ENCODE measurements at places on chromosomes 11 and 22. TPM values are rescaled to one million over a fixed set of nuclear protein-coding genes. Genes with fewer than 3 reads are reported as not detected.

RIMBP3C gene
- total RNA-seq: 0.12 TPM

GRCh38 chr11:115263799-115264656 is 240.2 kb downstream of the CADM1 start:
- H3K4me3 ChIP-seq: no peak overlapping the region
- no peaks in the 10 kb centered on the region for H3K27me3 ChIP-seq
- peaks cover 7% of the 10 kb centered on the region for H3K4me1 ChIP-seq
- DNase-seq: no peak
- no peak overlapping the region for H3K27ac ChIP-seq

LRRC10B gene
- total RNA-seq: not detected

GRCh38 chr11:104556606-104557301 is 341.5 kb downstream of the CASP12 start:
- no peaks in the 10 kb centered on the region for H3K4me1 ChIP-seq
- H3K27ac ChIP-seq: no peak overlapping the region
- no peaks in the 10 kb centered on the region for H3K27me3 ChIP-seq
- no peaks in the 10 kb centered on the region for H3K36me3 ChIP-seq
- no peak for DNase-seq

BCO2 gene
- 2.2 TPM for total RNA-seq

DNA sequence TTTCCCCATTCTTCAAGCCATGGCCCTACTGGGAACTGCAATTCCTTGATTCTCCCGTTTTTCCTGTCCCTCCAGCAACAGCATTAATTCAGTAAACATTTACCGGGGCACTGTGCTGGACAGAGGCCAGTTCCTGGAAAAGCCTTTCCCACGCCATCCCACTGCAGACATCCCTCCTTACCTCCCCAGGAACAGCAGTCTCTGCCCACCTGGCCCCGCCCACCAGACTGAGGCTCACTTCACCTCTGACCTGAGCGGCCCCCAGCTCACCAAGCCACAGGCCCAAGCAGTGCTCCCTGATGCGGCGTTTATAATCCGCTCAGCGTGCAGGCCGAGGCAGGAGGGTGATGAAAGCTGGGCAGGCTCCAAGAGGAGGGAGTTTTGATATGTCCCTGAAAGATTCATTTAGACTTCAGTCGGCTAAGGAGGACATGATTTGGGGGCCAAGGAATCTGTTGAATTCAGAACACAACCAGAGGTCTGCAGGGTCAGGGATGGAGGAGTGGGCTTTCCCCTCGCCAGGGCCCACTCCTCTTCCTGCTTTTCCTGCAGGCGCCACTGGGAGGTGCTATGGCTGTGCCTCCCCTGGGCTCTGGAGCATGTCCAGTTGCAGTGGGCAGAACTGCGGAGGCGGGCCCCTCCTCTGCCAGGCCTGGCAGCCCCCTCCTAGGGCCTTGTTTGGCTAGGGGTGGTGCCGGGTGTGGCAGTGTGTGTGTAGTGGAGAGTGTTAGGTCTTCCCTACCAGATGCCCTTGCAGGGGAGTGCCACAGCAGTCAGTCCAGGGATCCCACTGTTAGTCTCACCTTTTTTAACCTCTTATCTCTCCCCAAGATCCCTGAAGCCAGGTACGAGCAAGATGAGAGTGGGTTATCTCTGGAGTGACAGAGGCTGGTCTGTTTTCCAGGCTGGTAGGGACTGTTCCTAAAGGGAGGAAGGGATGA is 1.4 kb upstream of the TAGLN start:
- peaks cover 37% of the 10 kb centered on the region for H3K4me1 ChIP-seq
- no peaks in the 10 kb centered on the region for H3K27me3 ChIP-seq
- H3K36me3 ChIP-seq: 0 out of 2 replicates have a peak, but pooled peaks cover 1% of the 10 kb centered on the region

- no peak for DNase-seq
- H3K27me3 ChIP-seq: no peaks in the 10 kb centered on the region
- H3K4me3 ChIP-seq: no peak overlapping the region
- H3K36me3 ChIP-seq: no peaks in the 10 kb centered on the region
Measured at GRCh38 chr11:78338138-78338537, 79.5 kb downstream of the GAB2 start.

- no peak overlapping the region for H3K27ac ChIP-seq
- no peaks in the 10 kb centered on the region for H3K36me3 ChIP-seq
- DNase-seq: no peak
- H3K4me3 ChIP-seq: no peak overlapping the region
Measured at GRCh38 chr11:67636962-67637361, 2.6 kb downstream of the TBX10 start.

NAV2 gene
- total RNA-seq: 64.7 TPM

- H3K27ac ChIP-seq: no peak overlapping the region
- H3K36me3 ChIP-seq: no peaks in the 10 kb centered on the region
- no peak for DNase-seq
- H3K27me3 ChIP-seq: no peaks in the 10 kb centered on the region
- H3K4me1 ChIP-seq: no peaks in the 10 kb centered on the region
Measured at GRCh38 chr11:23113887-23114216, 253.6 kb upstream of the CCDC179 start.

GRCh38 chr11:16993495-16993894 is 20.7 kb downstream of the PLEKHA7 start:
- H3K27ac ChIP-seq: no peak overlapping the region
- H3K4me3 ChIP-seq: no peak overlapping the region

TREH gene
- total RNA-seq: not detected

DNA sequence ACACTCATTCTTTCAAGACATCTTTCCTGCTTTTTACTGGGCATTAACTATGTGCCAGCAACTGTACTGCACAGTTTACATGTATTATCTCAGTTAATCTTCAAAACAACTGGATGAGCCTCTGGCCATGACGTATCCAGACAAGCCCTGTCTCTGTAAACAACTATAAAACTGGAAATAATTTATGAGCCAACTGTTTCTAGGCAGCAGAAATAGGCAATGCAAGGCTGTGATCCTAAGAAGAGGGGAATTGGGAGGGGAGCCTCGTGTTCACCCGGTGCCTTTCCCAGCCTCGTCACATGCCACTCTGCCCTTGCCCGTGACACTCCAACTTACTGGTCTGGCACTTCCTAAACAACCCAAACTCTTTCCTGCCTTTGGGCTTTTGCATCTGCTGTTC is 82.8 kb downstream of the FBXO7 start:
- H3K4me1 ChIP-seq: peaks cover 2% of the 10 kb centered on the region
- H3K27ac ChIP-seq: no peak overlapping the region
- no peak overlapping the region for H3K4me3 ChIP-seq
- H3K27me3 ChIP-seq: no peaks in the 10 kb centered on the region
- no peaks in the 10 kb centered on the region for H3K36me3 ChIP-seq

GRCh38 chr11:126466236-126467045 is 111.0 kb downstream of the ST3GAL4 start:
- peaks cover 7% of the 10 kb centered on the region for H3K27me3 ChIP-seq
- no peak overlapping the region for H3K4me3 ChIP-seq
- no peaks in the 10 kb centered on the region for H3K4me1 ChIP-seq

GRCh38 chr11:19818619-19819018 is 106.0 kb downstream of the NAV2 start:
- no peaks in the 10 kb centered on the region for H3K27me3 ChIP-seq
- no peak overlapping the region for H3K27ac ChIP-seq
- H3K4me1 ChIP-seq: no peaks in the 10 kb centered on the region
- DNase-seq: no peak
- no peak overlapping the region for H3K4me3 ChIP-seq

DNA sequence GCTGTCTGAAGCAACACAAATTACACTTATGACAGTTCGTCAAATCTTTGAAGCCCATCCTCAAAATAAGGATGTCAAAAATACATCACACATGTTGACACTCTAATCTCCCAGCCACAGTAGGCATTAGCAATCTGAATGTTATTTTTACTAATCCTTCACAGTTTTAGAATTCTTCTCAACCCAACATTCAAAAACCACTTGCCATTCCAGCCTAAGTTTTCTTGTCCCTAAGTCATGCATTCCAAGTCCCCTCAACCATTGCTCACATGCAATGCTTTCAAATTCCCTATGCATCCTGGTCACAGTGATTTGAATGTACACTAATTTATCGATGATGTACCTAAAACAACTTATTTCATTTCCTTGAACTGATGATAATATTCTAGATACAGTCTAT is 7.5 kb downstream of the BDNF start:
- no peak overlapping the region for H3K4me3 ChIP-seq
- peaks cover 11% of the 10 kb centered on the region for H3K4me1 ChIP-seq
- no peaks in the 10 kb centered on the region for H3K27me3 ChIP-seq
- no peak for DNase-seq

- no peak for DNase-seq
- H3K27me3 ChIP-seq: no peaks in the 10 kb centered on the region
- no peaks in the 10 kb centered on the region for H3K36me3 ChIP-seq
- no peak overlapping the region for H3K27ac ChIP-seq
- H3K4me3 ChIP-seq: no peak overlapping the region
- H3K4me1 ChIP-seq: no peaks in the 10 kb centered on the region
Measured at GRCh38 chr11:82105331-82105998, 628.2 kb downstream of the FAM181B start.

- no peak overlapping the region for H3K27ac ChIP-seq
- H3K27me3 ChIP-seq: no peaks in the 10 kb centered on the region
- H3K4me1 ChIP-seq: no peaks in the 10 kb centered on the region
- no peak for DNase-seq
- H3K4me3 ChIP-seq: no peak overlapping the region
Measured at GRCh38 chr11:65211293-65212105, 29.8 kb downstream of the CAPN1 start.

SLC7A4 gene
- 1.9 TPM for total RNA-seq

- H3K36me3 ChIP-seq: no peaks in the 10 kb centered on the region
- H3K4me1 ChIP-seq: no peaks in the 10 kb centered on the region
- H3K27ac ChIP-seq: no peak overlapping the region
- no peak overlapping the region for H3K4me3 ChIP-seq
Measured at GRCh38 chr11:65066805-65067291, 8.5 kb upstream of the NAALADL1 start.

SERPING1 gene
- 3.2 TPM for total RNA-seq

TMEM151A gene
- total RNA-seq: 0.68 TPM

- no peaks in the 10 kb centered on the region for H3K36me3 ChIP-seq
- H3K27ac ChIP-seq: no peak overlapping the region
- no peaks in the 10 kb centered on the region for H3K27me3 ChIP-seq
- no peak for DNase-seq
- no peaks in the 10 kb centered on the region for H3K4me1 ChIP-seq
- H3K4me3 ChIP-seq: no peak overlapping the region
Measured at GRCh38 chr11:2234963-2235362, 35.4 kb downstream of the ASCL2 start.

DNA sequence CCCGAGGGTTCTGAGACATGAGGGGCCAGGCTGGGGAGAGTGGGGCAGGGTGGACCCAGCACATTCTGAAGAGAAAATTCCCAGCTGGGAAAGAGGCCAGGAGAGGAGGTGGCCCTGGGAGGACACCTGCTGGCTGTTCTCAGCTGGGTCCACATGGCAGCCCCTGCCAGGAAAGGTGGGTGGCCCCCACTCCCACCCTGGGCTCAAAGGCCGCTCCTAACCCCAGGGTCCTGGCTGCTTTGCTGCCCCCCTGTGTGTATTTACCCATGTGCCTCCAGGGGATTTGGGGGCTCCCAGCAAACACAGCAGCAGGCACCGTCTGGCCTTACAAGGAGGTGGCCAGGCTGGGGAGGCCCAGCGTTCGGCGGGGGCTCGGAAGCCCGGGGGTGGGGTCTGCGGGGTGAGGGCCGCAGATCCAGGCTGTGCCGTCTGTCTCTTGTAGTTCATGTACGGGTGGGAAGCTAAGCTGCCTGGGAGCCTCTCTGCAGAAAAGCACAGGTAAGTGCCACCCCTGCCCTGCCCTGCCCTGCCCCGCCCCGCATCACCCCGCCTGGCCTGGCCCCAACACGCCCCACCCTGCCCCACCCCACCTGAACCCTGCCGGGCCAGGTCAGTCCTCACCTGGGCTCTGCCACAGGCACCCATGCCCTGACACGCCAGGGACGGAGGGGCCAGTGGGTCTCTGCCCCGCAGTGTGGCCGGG is 10.6 kb downstream of the MUC5B start:
- H3K4me3 ChIP-seq: no peak overlapping the region
- DNase-seq: no peak
- H3K27ac ChIP-seq: no peak overlapping the region
- no peaks in the 10 kb centered on the region for H3K36me3 ChIP-seq
- no peaks in the 10 kb centered on the region for H3K4me1 ChIP-seq

- no peak overlapping the region for H3K4me3 ChIP-seq
- no peaks in the 10 kb centered on the region for H3K4me1 ChIP-seq
- no peak for DNase-seq
- H3K27ac ChIP-seq: no peak overlapping the region
- no peaks in the 10 kb centered on the region for H3K36me3 ChIP-seq
Measured at GRCh38 chr11:84673753-84674152, 953.4 kb downstream of the DLG2 start.

DNA sequence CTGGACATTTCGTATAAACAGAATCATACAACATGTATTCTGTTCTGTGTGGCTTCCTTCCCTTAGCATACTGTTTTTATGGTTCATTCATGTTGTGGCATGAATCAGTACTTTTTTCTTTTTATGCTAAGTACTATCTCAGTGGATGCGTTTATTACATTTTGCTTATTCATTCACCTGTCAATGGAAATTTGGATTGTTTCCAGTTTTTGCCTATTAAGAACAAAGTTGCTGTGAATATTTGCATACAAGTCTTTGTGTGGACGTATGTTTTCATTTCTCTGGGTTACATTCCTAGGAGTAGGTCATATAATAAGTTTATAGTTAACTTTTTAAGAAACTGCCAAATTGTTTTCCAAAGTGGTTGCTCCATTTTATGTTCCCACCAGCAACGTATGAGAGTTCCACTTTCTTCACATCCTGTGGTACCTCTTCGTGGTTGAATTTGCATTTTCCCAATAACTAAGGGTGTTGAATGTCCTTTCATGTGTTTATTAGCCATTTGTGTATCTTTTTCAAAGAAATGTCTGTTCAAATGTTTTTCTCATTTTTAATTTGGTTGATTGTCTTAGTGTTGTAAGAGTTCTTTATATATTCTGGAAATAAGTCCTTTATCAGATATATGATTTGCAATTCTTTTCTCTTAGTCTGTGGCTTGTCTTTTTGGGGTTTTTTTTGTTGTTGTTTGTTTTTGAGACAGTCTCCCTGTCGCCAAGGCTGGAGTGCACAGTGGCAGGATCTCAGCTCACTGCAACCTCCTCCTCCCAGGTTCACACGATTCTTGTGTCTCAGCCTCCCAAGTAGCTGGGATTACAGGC is 46.0 kb upstream of the MICAL2 start:
- H3K4me1 ChIP-seq: peaks cover 43% of the 10 kb centered on the region
- H3K27ac ChIP-seq: peak overlapping the region; percentile 17
- H3K4me3 ChIP-seq: no peak overlapping the region

GRCh38 chr11:116185551-116185950 is 587.2 kb downstream of the BUD13 start:
- DNase-seq: no peak
- no peaks in the 10 kb centered on the region for H3K36me3 ChIP-seq
- peaks cover 22% of the 10 kb centered on the region for H3K4me1 ChIP-seq
- no peaks in the 10 kb centered on the region for H3K27me3 ChIP-seq

GRCh38 chr22:23218053-23218866 is 38.0 kb downstream of the BCR start:
- H3K36me3 ChIP-seq: no peaks in the 10 kb centered on the region
- peak overlapping the region; percentile 53 for H3K27ac ChIP-seq
- H3K4me3 ChIP-seq: no peak overlapping the region
- H3K4me1 ChIP-seq: peaks cover 41% of the 10 kb centered on the region

NXPE2 gene
- total RNA-seq: not detected

All from Caco-2 (cell line).